ENCODE measurements at places on chromosomes 4 and X.

- no peak for DNase-seq
Observed at GRCh38 chr4:14222377-14223029, 595.0 kb upstream of the BOD1L1 start.

DNA sequence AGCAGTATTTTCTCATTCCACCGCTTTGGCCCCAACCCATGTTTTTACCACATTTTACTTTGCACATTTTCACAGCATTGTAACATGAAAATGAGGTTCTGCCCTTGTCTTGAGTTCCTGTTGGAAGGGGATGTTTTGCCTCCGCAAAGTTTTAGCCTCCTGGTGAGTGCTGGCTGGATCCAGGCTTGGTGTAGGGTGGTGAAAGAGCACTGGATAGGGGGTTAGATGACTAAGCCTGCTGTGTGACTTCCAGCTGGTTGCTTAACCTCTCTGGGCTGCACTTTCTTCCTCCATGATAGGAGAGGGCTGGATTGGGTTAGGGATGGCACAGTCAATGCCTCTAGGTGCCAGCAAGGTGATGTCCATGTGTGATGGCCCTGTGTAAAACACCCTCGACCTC, 28.9 kb downstream of the CYTL1 start:
- DNase-seq, result no peak

GRCh38 chr4:147909225-147909624, 177.3 kb downstream of the ARHGAP10 start:
- no peak for DNase-seq

GRCh38 chr4:7812231-7812857, 127.3 kb downstream of the AFAP1 start:
- no peak for DNase-seq

DNA sequence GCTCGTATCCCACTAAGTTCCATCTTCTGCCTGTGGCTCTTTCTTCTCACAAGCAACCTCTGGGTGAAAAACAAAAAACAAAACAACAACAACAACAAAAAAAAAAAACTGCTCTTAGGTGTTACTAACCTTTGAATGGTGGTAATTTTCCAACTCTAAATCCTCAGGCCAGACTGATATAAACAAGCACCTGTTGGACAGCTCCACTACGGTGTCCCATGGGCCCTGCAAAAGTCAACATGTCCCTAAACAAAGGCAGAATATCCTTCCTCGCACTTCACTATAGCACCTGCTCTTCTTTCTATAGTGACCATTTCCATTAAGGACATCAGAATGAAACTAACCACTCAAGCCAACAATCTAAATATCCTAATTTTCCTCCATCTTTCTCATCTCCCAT, 54.6 kb upstream of the PARM1 start:
- DNase-seq, result no peak

- DNase-seq, result no peak
Observed at GRCh38 chr4:89379511-89380044, 72.0 kb upstream of the GPRIN3 start.

DNA sequence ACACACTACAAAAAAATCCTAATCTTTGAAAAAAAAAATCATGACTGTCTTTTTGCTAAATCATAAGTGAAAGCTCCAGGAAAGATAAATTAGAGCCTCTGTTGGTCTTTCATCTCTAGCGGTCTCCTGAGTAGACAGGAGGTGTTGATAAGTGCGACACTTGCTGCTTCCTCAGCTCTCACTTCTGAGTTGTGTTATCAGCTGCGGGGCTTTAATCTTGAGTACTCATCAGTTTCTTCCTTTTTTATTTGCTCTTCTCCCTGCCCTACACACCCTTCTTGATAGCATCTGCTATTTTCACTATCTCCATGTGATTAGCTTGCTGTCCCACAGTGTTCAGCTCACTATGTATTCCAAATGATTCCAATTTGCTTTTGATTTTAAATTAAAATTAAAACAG, 1449.2 kb downstream of the C4orf33 start:
- DNase-seq, result no peak

DNA sequence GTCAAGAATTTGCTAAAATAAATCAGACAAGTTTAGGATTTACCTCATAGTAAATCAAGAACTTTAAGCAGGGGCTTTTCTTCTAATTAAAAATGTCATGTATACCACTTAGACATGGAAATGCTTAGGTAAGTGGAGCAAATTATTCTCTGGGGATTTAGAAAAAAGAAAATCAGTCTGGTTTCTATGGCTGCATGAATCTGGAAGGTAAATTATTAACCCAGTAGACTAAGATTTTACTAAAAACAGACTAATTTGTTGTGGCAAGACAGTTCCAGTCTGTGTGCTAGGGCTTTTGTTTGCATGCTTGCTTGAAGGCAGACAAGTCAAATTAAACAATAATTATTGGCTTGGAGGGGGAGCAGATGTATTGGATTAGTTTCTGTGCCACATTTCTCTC, 140.6 kb downstream of the TBL1X start:
- DNase-seq, result no peak

DNA sequence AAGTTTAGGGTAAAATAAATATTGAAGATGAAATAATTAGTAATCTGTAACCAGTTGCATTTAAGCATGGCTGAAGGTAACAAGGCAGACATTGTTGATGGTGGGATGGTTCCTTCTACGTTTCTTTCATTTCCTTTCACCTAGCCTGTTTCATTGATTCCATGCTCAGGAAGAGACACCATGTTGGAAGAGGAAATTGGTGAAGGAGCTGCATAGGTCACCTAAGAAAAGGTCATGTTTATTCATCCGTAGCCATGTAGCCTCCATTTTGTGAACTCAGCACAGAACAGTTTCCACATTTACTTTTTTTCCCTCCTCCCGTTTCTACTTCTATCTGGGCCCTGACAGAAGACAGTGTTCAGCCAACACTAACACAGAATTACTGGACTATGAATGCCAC, 3.8 kb downstream of the ADH1B start:
- DNase-seq, result no peak

GRCh38 chr4:113094331-113094730, 44.9 kb downstream of the ANK2 start:
- no peak for DNase-seq

DNA sequence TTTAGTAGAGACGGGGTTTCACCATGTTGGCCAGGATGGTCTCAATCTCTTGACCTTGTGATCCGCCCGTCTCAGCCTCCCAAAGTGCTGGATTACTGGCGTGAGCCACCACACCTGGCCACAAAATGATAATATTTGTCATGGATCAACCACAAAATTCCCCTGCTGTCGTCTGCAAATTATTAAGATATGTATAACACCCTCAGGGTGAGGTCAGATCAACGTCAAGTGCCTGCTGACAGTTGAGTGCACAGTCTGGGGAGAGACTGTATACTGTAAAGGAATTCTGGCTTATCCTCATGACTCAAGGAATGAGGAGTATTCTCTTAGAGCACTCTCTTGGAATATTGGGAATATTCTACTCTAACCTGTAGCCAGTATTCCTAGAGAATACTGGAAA, 11.2 kb downstream of the EPGN start:
- no peak for DNase-seq

- no peak for DNase-seq
Observed at GRCh38 chr4:2545321-2546013, 9.0 kb downstream of the FAM193A start.

DNA sequence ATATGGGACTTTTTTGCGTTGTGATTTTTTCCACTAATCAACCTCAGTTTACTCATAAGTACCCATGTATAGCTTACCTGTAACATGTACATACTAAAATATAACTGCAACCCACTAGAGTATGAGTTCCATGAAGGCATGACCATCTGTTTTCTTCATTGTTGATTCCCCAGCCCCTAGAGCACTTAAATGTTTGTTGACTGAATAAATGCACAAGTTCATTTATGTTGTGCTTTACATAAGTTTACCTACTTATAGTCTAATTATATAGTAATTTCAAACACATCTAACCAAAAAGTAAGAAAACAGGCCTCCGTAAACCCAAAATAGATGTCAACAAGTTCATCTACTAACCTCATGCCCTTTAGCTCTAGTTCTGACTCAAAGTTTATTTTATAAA, 34.7 kb downstream of the DCHS2 start:
- no peak for DNase-seq

DNA sequence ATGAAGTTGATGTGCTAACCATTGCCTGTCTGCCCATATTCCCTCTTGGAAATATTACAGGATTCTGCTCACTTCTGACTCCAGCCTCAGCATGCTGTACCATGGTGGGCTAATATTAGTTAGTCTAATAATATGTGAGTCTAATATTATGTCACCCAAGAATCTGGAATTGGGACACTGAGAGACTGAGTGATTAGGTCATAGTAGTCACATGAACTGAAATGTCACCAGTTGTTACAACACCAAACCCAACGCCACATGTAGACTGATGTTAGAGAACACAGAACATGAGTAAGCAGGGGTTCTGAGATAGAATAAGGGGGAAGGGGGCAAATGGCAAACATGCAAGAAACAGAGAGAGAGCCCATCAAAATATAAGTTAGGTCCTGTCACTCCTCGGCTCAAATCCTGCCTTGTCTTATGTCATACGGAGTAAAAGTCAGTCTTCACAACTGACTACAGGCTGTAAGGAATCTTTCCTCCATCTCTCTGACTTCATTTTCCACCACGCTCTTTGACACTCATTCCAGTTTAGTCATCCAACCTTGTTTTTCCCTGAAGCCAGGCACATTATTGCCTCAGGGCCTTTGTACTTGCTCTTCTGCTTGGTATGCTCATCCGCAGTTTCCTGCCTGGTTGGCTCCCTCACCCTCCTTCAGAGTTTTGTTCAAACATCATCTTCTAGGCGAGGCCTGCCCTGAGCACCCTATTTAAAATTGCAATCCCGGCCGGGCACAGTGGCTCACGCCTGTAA, 9.6 kb upstream of the SLAIN2 start:
- DNase-seq, result no peak

DNA sequence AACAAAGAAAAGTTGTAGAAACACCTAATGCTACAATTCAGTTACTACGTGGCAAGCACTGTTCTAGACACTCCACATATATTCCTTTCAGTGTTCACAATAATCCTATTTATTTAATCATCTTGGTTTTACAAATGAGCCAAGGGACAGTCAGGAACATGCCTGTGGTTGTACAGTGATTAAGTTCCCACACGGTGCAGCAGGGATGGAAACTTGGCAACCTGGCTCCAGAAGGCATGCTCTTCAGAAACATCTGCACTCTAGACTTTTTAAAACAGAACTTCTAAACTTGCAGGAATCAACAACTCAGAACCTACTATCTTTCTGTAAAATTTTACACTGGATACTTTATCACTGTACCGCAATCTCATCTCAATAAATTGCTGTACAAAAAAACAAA, 32.1 kb downstream of the TAPT1 start:
- DNase-seq, result no peak

DNA sequence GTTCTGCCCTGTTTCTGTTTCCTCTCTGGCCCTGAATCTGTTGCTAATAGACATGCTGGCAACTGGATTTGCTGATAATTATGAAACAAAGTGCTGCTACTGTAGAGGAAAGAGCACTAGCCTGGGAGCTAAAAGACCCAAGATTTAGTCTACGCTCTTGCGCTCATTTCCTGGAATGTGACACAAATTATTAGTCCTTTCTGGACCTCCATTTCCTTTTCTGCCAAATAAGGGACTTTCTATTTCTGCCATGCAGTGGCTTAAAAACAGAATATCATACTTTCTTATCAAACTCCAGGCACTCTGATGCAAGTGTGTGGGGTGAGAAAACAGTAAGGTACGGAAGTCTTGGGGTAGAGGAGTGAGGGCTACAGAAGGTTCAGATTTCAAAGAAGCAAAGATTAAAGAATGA, 48.3 kb upstream of the GPR174 start:
- no peak for DNase-seq

DNA sequence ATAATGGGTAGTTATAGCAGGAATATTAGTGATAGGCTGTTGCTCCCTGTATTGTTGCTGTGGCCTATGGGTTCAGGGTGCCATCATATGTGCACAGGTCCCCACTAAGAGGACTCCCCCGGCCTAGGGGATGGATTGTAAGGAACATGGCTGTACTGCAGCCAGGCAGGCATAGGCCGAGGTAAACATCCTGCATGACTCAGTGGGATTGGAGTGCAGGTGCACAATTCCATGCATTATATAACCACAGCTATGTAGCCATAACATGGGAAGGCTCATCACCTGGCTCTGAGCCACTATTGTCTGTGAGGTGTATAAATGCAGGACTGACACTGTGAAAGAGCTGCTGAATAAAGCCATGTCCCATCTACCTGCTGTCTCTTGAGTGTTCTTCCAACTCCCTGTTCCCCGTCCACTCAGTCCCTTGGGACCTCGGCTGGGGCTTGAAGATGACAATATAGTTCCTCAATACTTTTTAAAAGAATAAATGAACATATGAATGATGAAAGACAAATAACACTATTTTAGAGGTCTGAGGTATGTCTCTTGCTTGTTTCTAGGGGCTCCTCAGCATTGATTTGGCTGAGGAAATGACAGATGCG, 425.2 kb downstream of the IDS start:
- DNase-seq, result no peak

- DNase-seq, result no peak
Observed at GRCh38 chr4:5238173-5238572, 186.9 kb downstream of the STK32B start.

DNA sequence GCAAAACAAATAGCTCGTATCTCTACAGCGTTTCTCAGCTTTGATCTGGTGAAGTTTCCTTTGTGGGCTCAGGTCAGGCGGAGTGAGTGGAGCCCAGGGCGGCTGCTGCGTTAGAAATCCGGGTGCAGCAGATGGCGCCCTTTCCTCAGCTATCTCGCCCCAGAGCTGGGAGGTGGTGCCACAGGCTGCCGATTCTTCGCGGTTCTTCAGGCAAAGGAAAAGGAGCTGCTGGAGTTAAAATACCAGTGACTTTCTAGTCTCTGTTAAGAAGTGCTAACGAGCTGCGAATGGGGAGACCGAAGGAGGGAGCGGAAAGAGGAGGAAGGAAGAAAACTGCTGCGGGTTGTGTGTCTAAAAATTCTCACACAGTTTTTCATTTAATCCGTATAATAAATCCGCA, 114.6 kb downstream of the CPE start:
- peak; percentile 81 for DNase-seq

DNA sequence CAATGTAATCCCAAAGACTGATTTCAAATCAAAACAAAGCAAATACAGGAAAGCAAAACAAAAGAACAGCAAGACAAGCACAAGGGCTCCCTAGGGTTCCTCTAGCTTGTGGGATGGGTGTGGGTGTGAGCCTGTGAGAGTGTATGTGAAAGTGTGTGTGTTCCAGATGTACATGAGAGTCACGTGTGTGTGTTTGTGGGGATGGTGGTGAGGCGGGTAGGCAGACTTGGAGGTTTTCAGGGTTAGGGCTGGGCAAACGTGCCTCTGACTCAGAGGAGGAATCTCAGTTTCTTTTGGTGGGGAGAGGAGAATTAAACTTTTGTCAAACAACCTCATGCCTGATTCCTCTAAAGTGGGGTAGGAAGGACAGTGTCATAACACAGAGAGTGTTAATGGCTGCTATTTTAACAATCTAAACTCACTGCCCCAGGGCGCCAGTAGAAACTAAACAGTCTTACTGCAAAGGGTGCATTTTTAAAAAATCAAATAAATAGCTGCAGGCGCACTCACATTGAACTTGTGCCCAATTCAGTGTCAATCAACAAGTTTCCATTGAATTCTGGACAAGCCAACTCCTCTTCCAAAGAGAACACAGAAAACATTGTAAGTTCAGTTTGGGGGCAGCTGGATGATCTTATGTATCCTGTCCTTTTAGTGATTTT, 51.8 kb downstream of the CHRDL1 start:
- DNase-seq, result no peak

- DNase-seq, result no peak
Observed at GRCh38 chrX:55161581-55161980, 58.6 kb upstream of the PAGE5 start.

GRCh38 chr4:56115898-56116297, 167.2 kb downstream of the CEP135 start:
- DNase-seq, result no peak

- no peak for DNase-seq
Observed at GRCh38 chr4:24372881-24373280, 211.5 kb downstream of the DHX15 start.

- no peak for DNase-seq
Observed at GRCh38 chr4:1402021-1402515, 4.2 kb downstream of the NKX1-1 start.

Data from Caco-2 (cell line).